ENCODE measurements at places on chromosomes 2 and 18.

- H3K27ac ChIP-seq, result no peak overlapping the region
- no peak for DNase-seq
- H3K4me3 ChIP-seq, result no peak overlapping the region
- H3K4me1 ChIP-seq, result no peaks in the 10 kb centered on the region
These were observed 19.0 kb upstream of the NPAS2 start for GRCh38 chr2:100800915-100801314.

DNA sequence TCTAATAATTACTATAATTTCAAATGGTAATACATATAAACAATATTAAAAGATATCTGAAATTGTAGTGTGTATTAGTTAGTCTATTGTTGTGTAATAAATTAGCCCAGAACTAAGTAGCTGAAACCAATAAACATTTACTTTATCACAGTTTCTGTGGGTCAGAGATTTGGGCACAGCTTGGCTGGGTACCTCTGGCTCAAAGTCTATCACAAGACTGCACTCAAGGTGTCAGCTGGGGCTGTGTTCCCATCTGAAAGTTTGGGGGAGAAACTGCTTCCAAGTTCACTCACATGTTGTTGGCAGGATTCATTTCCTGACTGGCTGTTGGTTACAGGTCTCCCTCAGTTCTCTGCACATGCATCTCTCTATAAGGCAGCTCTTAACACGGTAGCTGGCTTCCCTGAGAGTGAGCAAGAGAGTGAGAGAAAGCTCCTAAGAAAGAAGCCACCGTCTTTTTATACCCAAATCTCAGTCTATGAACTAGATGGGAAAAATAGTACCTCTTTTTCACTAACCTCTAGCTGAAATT, 25.6 kb upstream of the WIPF1 start:
- H3K4me3 ChIP-seq, result no peak overlapping the region
- no peak for DNase-seq
- no peaks in the 10 kb centered on the region for H3K27me3 ChIP-seq
- peak overlapping the region; percentile 34 for H3K27ac ChIP-seq
- H3K4me1 ChIP-seq, result peaks cover 45% of the 10 kb centered on the region

DNA sequence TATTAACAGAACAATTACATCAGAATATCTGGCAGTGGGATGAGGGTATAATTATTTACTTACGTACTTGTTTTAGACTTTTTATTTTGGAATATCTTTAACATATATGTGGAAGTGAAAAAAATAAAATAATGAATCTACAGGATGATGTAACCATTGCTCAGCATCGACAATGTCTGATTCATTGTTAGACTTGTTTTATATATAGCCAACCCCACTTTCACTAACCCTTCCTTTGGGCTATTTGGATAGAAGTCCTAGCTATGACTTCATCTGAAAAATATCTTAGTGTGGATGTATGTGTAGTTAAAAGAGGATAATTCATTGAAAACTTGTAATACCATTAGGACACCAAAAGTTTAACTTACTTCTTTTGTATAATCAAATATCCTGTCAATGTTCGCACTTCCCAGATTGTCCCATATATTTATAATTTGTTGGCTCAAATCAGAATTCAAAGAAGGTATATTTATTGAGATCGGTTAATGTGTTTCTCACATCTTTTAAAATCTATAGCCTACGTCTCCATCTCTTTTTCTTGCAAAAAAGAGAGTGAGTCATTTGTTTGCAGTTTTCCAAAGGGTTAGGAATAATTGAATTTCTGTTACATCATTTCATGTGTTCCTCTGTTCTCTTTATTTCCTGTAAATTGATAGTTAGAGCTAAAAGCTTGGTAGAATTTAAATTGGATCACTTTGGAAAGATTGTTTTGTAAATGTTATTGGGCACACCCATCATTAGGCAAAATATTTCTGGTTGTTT, 506.1 kb upstream of the FAM98A start:
- no peaks in the 10 kb centered on the region for H3K4me1 ChIP-seq
- H3K4me3 ChIP-seq, result no peak overlapping the region
- H3K36me3 ChIP-seq, result no peaks in the 10 kb centered on the region

DNA sequence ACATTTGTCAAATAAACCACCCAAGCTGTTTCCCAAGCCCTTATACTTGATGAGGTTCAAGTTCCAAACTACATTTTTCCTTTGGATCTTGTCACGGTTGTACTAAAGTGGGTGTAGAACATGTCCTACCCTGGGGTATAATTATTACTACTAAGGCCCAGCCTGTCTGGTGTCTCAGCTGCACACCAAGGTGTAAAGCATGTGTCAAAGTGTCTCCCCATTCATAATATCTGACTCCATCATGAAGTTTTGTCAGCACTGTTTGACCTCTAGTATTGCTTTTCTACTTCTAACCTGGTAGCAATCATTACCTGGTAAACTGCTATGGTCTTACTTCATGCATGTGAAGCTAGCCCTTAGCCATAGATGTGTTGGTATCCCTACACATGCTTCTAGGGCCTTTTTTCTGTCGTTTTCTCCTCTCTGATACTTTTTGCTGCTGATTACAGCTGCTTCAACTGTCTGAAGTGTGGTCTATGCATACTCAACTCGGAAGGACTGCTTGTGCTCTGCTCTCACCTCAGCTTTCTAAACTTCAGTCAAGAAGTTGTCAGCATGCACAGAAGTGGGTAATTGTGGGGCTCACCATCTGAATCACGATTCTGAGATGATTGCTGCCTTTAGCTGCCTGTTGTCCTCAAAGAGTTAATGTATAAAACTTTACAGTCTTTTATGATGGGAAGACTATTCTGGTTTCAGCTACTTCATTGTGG, 445.7 kb upstream of the TRIB2 start:
- peaks cover 6% of the 10 kb centered on the region for H3K36me3 ChIP-seq
- H3K27me3 ChIP-seq, result no peaks in the 10 kb centered on the region
- DNase-seq, result no peak
- peak overlapping the region; percentile 89 for H3K27ac ChIP-seq
- H3K4me1 ChIP-seq, result peaks cover 15% of the 10 kb centered on the region

GRCh38 chr2:95578539-95578938, 13.3 kb upstream of the TRIM43 start:
- H3K4me1 ChIP-seq, result no peaks in the 10 kb centered on the region
- no peaks in the 10 kb centered on the region for H3K36me3 ChIP-seq
- no peak for DNase-seq
- H3K27ac ChIP-seq, result no peak overlapping the region

- H3K36me3 ChIP-seq, result peaks cover 20% of the 10 kb centered on the region
- no peaks in the 10 kb centered on the region for H3K27me3 ChIP-seq
- H3K27ac ChIP-seq, result peak overlapping the region; percentile 41
- no peak overlapping the region for H3K4me3 ChIP-seq
These were observed 154.8 kb upstream of the PGAP1 start for GRCh38 chr2:197081294-197081693.

DNA sequence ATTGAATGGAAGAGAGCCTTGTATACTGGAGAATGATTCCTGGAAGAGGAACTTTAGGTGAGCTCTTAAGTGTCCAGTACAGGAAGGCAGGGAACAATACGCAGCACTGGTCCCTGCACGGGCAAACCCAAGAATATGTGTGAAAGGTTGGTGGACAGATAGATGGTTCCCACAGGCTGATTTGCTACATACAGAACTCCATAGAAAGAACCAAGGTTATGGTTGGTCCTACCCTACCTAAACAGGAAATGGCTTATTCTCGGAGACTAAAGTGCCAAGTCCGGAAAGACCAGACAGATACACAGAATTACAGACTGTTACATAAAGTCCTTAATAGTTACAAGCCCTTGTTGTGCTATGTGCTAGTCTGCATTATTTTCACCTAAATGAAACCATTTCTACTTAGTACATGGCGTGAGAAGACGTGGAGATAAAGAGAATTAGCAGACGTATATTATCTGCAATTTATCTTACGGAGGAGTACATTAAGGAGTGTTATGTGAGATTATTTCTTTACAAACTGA, 1.2 kb downstream of the REV1 start:
- H3K27me3 ChIP-seq, result peaks cover 7% of the 10 kb centered on the region
- no peak for DNase-seq
- H3K27ac ChIP-seq, result peak overlapping the region; percentile 99
- peak overlapping the region; percentile 100 for H3K4me3 ChIP-seq
- H3K4me1 ChIP-seq, result peaks cover 43% of the 10 kb centered on the region
- peaks cover 4% of the 10 kb centered on the region for H3K36me3 ChIP-seq

GRCh38 chr2:234377761-234378391, 119.0 kb downstream of the ARL4C start:
- no peak overlapping the region for H3K27ac ChIP-seq
- DNase-seq, result no peak
- H3K4me3 ChIP-seq, result no peak overlapping the region
- H3K4me1 ChIP-seq, result peaks cover 13% of the 10 kb centered on the region
- H3K36me3 ChIP-seq, result no peaks in the 10 kb centered on the region

GRCh38 chr2:158178646-158179045, 77.0 kb downstream of the UPP2 start:
- H3K36me3 ChIP-seq, result peaks cover 8% of the 10 kb centered on the region
- DNase-seq, result no peak
- H3K4me1 ChIP-seq, result peaks cover 6% of the 10 kb centered on the region
- no peak overlapping the region for H3K4me3 ChIP-seq
- H3K27ac ChIP-seq, result no peak overlapping the region

DNA sequence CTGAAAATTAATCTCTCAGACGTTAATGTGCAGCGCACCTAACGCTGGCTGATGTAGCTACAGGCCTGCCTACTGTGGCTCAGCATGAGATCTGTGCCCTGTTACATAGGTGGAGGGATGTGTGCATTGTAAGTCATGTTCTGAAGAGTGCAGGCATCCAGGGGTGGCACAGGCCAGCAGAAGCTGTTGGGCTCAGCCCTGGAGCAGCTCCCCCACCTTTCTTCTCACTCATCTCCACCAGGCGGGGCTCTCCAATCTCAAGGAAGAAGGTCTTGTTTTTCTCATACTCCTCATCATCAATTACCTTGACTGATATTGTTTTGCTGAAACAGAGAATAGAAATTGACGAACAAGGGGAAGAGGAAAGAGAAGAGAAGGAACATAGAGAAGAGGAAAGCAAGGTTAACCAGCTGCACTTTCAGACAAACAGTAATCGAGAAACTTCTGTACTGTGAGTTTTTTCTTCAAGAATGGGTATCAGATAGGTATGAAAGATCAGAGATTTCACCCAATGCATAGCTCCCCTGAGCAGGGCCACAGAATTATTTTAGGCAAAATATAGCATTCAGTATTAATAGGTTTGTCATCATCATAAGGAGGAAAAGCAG, 273.6 kb downstream of the SLC8A1 start:
- H3K36me3 ChIP-seq, result no peaks in the 10 kb centered on the region
- no peaks in the 10 kb centered on the region for H3K27me3 ChIP-seq
- H3K4me1 ChIP-seq, result no peaks in the 10 kb centered on the region
- no peak overlapping the region for H3K27ac ChIP-seq
- H3K4me3 ChIP-seq, result no peak overlapping the region

GRCh38 chr18:22675006-22675405, 257.3 kb upstream of the CTAGE1 start:
- no peak for DNase-seq
- no peak overlapping the region for H3K4me3 ChIP-seq

DNA sequence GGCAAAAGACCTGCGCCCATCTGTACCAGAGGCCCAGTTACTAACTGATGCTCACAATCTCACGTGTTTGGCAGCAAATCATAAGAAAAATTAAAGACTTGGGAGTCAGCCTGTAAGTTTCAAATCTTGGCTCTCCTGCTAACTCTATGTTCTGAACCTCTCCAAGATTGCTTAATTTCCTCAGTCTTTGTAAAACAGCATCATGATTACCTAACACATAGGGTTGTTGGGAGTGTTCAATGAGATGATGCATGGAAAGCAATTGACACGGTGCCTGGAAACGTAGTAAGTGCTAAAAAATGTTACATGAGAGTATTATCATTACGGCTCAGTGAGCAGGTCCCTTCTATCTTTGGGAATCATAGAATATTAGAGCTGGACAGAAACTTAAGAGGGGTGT, 497.6 kb upstream of the TCF4 start:
- no peak for DNase-seq
- no peak overlapping the region for H3K27ac ChIP-seq
- H3K4me1 ChIP-seq, result no peaks in the 10 kb centered on the region

GRCh38 chr18:845152-845819, 33.2 kb upstream of the YES1 start:
- peaks cover 19% of the 10 kb centered on the region for H3K27me3 ChIP-seq
- H3K36me3 ChIP-seq, result no peaks in the 10 kb centered on the region
- no peak for DNase-seq

DNA sequence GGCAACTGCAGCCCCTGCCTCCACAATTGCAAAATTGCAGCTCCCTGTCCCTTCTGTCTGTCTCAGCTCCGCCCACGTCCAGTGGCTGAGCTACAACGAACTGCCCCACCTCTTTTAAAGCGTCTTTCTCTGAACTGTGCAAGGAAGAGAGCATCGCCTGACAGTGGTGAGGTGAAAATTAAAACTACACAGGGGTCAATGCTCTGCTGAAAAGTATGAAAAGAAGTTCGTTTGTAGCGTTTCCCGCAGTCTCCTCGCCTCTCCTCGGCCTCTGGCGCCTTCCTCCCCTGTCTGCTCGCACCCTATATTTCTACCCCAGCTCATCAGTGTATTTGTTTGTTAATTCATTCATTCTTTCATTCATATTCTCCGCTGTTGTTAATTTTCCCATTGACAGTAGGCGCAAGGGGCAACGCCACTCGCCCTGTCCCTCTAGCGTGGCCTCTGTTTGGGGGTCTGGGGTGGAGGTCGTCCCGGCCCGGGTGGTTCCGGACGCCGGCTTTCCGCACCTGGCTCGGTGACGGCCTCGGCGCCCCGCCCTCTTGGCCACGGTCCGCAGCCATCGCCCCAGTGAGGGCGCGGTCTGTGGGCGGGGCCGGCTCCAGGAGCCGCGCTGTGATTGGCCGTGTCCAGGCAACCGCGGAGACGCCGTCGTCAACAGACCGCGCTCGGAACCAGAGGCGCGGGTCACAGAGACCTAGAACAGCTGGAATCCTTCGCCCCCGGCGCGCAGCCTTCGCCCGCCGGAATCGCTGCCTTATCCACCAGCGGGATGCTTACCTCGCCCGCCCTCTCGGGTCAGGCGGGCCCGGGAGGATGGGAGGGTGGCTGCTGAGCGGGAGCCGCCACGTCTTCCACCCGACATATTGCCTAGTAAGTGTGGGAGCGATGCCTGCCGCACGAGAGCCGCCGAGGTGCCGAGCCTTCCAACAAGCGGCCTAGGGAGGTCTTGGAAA, at the start of gene VWA3B:
TSS of gene VWA3B (plus strand) at position 677 of the 956 bp plus-strand sequence. CDS start 5,926 bp downstream, outside the sequence.
- H3K36me3 ChIP-seq, result peaks cover 12% of the 10 kb centered on the region
- peak within 1 kb of the TSS; percentile 82 for H3K4me3 ChIP-seq
- H3K27ac ChIP-seq, result no peak within 1 kb of the TSS
- peaks cover 13% of the 10 kb centered on the region for H3K4me1 ChIP-seq
- H3K27me3 ChIP-seq, result peaks cover 61% of the 10 kb centered on the region
- DNase-seq, result no peak

DNA sequence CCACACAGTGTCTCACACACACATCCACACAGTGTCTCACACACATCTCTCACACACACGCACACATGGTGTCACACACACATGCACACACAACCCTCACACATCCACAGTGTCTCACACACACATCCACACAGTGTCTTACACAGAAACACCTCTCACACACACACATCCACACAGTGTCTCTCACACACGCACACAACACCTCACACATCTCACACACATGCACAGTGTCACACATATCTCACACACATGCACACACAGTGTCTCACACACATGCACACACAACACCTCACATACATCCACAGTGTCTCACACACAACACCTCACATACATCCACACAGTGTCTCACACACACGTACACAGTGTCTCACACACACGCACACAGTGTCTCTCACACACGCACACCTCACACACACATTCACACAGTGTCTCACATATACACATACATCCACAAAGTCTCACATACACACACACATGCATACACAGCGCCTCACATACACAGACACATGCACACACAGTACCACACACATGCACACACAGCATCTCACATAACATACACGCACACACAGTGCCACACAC, 473.9 kb upstream of the HS6ST1 start:
- H3K4me1 ChIP-seq, result no peaks in the 10 kb centered on the region
- no peaks in the 10 kb centered on the region for H3K36me3 ChIP-seq
- H3K27ac ChIP-seq, result no peak overlapping the region
- no peaks in the 10 kb centered on the region for H3K27me3 ChIP-seq
